ENCODE measurements at places on chromosomes 13 and 19.

- DNase-seq: peak; percentile 47
These were observed 73.9 kb upstream of the GPR183 start for GRCh38 chr13:99380921-99381645.

DNA sequence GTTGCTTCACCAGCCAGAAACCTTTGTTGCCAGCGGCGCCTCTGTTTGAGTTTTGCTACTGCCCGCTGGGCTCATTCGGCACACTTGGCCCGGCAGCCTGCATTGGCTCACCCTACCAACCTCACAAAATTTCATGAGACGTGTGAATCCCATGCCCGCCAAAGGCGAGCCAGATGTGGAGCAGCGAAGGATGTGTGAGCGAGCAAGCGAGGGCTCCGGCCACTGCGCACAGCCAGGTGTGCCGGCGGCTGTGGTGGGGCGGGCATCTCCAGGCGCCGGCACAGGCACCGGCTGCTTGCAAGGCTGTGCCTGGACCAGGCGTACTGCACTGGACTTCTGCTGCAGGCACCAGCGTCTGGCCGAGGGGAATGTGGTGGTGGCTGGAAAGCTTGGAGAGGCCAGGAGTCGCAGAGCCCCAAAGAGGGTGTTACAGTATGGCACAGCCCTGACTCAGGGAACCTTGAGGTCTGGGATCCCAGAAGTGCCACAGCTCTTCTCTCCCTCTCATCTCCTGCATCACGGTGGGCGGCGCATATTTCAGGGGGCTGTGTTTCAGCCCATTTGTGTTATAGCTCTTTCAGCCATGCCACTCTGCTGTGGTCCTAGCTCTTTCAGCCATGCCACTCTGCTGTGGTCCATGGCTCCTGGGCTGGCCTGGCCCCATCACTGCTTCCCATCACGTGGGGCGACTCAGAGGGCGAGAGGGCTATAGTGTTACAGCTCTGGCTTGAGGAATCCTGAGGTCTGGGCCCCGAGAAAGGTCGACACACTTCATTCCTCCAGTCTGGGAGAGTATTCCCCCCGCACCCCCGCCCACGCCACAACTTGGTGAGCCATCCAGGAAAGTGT, 592.0 kb upstream of the SLITRK5 start:
- no peak for DNase-seq

GRCh38 chr19:3897936-3898335, 17.5 kb downstream of the ATCAY start:
- no peak for DNase-seq

DNA sequence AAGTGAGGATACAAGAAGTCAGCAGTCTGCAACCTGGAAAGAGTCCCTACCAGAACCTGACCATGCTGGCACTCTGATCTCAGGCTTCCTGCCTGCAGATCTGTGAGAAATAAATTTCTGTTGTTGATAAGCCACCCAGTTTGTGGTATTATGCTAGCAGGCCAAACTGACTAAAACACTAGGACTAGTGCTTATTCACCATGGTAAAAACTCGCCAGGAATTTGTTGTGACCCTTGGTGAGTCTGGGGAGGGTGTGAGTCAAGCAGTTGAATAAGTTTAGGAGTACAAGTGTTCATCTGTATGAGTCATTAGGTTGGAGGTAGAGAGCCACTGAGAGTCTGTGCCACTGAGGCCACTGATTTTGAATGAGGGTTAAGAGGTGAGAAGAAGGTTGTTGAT, 3.6 kb downstream of the ZIK1 start:
- DNase-seq: no peak

- no peak for DNase-seq
These were observed 3.8 kb downstream of the MVB12A start for GRCh38 chr19:17423429-17424208.

GRCh38 chr19:6233827-6234511, 45.8 kb downstream of the MLLT1 start:
- DNase-seq: peak; percentile 44

DNA sequence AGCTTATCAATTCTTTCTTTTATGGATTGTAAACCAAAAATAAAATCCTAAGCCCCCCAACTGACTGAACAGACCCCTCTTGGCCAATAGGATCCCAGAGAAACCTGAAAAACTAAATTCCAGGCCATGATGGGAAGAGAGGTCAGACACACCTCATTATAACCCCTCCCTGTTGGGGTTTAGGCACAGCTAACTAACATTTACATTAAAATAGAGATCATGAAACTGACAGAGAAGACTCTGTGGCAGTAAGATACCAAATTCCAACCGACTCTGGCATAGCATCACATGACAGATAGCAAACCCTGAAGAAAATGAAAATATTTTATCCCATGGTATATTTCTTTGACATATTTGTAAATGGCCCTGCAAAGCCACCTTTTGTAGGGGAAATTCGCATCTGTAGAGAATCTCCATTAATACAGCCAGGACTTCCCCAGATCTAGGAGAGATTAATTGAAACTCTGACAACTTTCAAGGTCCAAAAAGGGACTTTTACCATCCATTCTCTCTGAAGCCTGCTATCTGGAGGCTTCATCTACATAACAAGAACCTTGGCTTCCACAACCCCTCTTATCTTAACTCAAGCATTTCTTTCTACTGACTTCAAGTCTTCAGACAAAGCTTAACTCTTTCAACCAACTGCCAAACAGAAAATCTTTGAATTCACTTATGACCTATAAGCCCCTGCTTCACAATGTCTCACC, 27.1 kb upstream of the GAS6 start:
- no peak for DNase-seq

DNA sequence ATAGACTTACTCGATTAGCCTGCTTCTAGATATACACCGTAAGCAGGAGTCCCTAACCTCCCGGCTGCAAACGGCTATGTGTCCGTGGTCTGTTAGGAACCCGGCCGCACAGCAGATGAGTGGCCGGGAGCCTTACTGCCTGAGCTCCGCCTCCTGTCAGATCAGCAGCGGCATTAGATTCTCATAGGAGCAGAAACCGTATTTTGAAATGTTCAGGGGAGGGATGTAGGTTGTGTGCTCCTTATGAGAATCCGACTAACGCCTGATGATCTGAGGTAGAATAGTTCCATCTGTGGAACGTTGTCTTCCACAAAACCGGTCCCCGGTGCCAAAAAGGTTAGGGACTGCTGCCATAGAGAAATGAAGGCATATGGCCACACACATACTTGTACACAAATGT, 1491.9 kb downstream of the SLITRK5 start:
- no peak for DNase-seq

GRCh38 chr13:23748109-23748990, 140.8 kb downstream of the MIPEP start:
- DNase-seq: no peak

DNA sequence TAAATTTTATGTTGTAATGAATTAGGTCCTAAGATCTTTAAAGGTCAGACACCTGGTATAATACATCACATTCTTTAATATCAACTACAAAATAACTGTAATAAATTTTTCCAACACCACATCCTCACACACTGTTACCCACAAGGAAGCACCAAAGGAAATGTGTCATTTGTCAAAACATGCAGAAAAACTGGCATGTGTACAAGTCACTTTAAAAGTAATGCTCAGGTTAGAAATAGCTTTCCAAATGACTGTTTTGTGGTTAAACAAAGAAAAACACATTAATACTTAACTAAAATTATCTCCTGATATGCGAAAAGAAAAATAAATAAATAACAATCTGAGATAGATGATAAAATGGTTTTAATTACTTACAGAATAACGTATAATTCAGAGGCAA, 74.7 kb downstream of the MZT1 start:
- DNase-seq: no peak

DNA sequence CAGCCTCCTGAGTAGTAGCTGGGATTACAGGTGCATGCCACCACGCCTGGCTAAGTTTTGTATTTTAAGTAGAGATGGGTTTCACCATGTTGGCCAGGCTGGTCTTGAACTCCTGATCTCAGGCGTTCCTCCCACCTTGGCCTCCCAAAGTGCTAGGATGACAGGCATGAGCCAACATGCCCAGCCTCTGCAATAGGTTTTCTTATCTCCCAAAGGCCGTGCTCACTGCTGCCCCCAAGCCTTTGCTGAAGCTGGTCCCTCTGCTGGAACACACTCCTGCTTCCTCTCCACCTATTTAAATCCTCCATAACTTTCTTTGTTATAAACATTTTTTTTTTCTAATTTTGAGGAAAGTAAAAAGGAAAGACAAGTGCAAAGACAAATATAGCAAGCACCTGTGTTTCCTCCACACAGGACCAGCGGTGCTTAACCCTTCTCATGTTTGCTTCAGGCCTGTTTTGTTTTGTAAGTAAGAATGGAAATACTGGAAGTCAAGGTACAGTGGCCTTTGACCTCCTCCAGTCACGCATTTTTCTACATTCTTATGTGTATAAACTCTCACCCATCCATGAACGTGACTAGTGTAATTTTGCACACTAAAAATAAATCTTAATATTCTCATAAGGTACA, 14.5 kb upstream of the TNFAIP8L1 start:
- DNase-seq: no peak

- no peak for DNase-seq
These were observed 142.5 kb upstream of the ZNF536 start for GRCh38 chr19:30229525-30230174.

DNA sequence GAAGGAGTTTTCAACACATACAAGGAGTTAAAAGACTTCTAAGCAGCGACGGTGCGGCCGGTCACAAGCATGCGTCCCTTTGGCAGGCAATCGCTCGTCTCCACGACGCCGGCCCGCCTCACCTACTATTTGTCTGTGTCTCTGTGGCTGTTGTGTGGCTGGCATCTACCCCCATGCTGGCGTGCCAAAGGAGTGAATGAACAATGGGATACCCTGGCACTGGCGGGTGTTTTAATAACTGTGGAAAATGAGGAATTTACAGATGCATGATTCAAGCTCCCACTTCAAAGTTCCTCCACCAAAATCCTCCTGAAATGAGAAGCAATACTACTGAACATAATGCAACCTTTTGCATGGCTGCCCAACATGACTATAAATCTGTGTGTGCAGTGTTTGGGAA, 176.6 kb downstream of the KLF5 start:
- no peak for DNase-seq

DNA sequence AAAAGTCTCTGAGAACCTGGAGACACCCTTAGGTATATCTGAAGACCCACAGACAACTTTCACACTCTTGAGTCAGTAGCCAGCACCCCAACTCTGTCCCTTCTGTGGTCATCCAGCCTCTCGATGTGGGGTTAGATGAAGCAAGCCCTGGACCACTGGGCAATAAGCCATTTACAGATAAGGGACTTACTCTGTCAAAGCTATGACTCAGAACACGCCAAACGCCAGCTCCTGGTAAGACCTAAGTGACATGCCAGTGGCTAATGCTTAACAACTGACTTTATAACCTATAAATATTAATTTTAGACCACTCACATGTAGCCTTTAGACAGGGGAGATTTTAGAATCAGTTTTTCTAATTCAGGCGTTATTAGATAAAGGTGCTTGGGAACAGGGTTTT, 85.7 kb downstream of the SHISA2 start:
- DNase-seq: no peak

DNA sequence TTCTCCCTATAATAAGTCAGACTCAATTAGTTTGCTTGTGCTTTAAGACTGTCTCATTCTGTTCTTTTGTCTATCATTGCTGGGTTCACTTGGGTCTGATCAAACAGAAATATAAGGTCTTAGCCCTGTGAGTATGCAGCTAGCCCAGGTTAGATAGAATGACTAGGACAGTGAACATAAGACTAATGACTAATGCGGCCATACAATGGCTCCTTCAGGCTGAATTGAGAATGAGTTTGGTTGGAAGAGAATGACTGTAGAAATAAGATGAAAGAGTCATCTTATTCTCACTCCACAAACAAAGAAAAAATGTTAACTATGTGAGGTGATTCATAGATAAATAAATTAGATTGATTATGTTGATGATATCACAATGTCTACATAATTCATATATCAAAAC, 50.1 kb upstream of the OBI1 start:
- no peak for DNase-seq

GRCh38 chr19:47274891-47275761, 441 bp downstream of the INAFM1 start:
- no peak for DNase-seq

DNA sequence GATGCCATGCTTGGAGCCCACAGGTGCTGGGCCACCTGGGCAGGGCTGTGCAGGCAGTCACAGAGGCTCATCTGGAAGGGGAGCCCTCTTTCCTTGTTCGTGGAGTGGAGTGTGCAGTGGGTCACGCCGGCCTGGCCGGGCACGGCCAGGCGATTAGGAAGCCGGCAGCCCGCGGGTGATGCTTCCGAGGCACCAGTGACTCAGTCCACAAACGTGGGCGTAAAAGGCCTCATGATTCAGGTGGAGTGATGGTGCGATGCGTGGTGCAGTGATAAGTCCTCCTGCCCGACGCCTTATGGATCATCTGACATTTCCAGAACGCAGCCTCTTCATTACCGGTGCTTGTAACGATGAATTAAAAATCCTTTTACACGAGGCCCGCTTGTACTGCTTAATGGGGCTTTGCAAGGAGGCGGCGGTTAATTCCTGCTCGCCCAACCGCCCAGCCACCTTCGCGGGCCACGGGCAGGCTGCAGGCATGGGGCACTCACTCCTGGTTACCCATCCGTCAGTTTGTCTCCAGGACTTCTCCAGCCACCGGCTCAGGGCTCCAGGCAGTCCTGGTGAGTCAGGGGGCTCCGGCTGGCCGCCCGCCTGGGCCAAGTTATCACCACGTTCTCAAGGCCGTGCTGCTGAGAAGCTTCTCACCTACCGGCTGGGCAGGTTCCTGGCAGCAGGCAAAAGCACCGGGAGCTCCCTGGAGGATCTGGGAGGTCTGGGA, 172.4 kb downstream of the KDM4B start:
- no peak for DNase-seq

DNA sequence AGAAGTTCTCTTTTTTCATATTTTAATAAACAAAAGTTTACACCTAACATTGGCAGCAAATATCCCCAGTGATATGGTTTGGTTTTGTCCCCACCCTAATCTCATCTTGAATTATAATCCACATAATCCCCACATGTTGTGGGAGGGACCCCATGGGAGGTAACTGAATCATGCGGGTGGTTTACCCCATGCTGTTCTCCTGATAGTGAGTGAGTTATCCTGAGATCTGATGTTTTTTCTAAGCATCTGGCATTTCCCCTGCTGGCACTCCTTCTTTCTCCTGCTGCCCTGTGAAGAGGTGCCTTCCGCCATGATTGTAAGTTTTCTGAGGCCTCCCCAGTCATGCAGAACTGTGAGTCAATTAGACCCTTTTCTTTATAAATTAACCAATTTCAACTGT, 214.7 kb downstream of the SLITRK1 start:
- DNase-seq: no peak

DNA sequence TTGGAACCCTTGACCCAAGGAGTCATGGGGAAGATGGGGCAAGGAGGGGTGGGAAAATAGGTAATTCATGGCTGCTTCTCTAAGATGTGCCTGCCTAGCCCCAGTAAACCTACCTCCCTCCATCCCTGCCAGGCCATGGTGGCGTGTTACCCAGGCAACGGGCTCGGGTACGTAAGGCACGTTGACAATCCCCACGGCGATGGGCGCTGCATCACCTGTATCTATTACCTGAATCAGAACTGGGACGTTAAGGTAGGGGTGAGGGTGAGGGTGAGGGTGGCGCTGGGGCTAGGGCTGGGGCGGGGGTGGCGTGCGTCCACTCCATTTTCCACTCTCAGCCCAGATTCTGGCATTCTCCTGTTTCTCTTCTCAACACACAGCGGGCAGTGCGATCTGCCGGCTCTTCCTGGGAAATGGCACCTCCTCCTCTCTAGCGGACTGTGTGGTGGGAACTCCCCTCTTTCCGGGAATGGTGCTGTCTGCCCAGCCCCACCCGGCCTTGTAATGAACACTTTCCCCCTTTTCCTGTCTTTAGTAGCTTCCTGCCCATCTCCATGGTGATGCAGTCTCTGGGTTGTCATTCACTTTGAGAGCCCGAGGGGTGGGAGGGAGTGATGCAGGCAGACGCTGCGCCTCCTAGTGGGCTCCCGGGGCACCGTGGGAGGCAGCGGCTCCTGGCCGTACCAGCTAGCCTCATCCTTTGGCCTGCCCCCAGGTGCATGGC, 7.6 kb downstream of the EGLN2 start:
- DNase-seq: peak; percentile 93

Data from CD4-positive, alpha-beta T cell treated with Interleukin-4 for 1 hour (primary cell).